ENCODE measurements at places on chromosomes 7 and 10.

DNA sequence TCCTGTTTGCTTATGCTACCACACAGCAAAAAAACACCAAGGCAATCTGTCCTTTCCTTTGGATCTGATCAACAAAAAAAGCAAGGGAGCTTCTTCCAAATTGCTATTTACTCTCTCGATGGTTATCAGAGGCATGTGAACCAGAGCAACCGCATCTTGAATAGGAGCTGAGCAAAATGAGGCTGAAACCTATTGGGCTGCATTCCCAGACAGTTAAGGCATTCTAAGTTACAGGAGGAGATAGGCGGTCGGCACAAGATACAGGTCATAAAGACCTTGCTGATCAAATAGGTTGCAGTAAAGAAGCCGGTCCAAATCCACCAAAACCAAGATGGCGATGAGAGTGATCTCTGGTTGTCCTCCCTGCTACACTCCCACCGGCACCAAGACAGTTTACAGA, 76.8 kb upstream of the FRMD4A start:
- no peak for DNase-seq

DNA sequence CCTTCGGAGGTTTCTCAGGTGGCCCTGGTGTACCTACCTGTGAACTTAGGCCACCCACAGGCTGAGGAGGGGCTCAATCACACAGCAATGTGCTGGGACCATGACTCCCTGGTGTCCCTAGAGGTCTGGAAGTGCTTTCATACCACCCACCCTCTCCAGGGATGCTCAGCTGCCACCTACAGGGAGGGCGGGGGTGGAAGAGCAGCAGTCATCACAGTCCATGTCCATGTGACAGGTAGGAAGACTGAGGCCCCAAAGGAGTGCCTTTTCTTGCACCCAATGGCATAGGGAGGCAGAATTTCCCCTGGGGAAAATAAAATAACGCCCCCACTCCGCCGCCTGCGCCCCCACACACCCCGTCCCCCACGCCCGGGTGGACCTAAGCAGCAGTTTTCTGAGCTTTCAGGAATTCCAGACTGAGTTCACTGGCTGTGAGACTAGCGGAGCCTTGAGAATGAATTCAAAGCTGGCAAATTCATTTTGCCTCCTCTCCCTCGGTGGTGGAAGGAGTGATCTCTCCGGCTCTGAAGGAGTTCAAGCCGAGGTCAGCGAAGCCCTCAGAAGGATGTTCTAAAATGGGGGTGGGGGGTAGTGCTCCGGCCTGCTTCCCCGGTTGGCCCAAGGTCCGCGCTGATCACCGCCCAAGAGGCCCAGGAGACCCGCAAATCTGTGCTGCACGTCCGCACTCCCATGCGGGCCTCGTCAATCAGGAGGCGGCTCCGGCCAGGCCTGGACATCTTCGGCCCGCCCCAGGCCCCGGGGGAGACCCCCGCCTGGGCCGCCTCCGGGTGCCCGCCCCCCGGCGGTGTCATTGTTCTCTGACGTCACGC, 2.1 kb upstream of the ZMIZ1 start:
- DNase-seq: no peak

DNA sequence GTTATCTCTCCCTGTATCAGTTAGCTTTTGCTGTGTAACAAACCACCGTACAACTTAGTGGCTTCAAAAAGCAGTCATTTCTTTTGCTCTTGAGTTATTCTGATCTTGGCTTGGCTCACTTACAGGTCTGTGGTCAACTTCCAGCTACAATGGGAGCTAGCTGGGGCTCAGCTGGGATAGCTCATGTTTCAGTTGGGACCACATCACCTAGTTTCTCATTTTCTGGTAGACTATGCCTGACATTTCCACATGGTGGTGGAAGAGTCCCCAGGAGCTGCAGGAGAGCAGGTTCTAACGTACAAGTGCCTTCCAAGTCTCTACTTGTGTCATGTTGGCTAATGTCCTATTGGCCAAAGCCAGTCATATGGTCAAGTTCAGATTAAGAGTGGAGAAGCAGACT, 25.8 kb upstream of the PIP4K2A start:
- DNase-seq: no peak

- DNase-seq: peak; percentile 73
Measured at GRCh38 chr7:39592586-39592985, 26.4 kb downstream of the YAE1 start.

DNA sequence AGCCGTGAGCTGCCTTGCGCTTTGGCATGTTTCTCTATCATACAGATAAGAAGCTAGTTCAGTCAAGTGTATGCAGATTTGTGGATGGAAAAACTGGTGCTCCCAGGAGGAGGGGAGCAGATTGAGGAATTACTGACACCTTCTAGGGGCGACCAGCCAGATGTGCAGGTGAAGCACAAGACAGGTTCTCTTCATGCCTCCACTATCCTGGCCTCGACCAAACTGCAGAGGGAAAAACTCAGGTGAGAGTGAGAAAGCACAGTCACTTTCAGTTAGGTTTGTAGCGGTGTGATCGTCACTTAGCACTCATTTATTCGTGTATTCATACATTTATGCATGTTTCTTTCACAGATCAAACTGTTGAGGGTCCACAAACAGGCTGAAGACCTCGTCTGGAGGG, 600 bp upstream of the DBNL start:
- no peak for DNase-seq

- no peak for DNase-seq
Measured at GRCh38 chr7:24754906-24755506, 2.3 kb downstream of the GSDME start.

GRCh38 chr7:155794196-155794595, 18.1 kb downstream of the SHH start:
- no peak for DNase-seq

GRCh38 chr10:24887855-24888231, 64.6 kb downstream of the PRTFDC1 start:
- DNase-seq: no peak

DNA sequence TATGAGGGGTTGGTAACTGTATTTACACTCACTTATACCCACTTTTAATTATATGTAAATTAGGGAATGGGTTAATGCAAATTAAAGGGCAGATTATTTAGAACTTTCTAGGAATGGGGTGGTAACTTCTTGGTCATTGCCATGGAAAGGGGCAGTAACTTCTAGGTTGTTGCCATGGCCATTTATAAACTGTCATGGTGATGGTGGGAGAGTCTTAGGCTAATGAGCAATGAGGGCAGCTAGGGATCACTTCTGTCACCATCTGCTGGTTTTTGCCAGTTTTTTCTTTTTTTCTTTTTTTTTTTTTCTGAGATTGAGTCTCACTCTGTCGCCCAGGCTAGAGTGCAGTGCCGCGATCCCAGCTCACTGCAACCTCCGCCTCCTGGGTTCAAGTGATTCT, 33.1 kb downstream of the NAPEPLD start:
- no peak for DNase-seq

DNA sequence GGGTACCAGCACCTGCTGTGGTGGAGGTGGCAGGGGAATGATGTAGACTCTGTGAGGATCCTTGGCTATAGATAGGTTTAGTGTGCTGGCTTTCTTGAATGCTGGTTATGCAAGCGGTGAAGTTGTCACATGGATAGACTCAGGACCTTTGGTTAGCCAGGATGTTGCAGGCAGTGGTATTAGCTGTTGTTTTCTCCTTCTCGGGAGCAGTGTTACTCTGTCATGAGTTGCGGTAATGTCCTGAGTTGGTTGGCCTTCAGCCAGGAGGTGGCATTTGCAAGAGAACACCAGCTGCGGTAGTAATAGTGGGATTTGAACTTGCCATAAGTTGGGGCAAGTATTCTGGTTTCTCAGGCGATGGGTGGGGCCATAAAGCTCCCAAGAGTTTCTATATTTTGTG, 10.8 kb downstream of the AGK start:
- DNase-seq: no peak

GRCh38 chr10:119090026-119090795, 9.6 kb upstream of the EIF3A start:
- no peak for DNase-seq

DNA sequence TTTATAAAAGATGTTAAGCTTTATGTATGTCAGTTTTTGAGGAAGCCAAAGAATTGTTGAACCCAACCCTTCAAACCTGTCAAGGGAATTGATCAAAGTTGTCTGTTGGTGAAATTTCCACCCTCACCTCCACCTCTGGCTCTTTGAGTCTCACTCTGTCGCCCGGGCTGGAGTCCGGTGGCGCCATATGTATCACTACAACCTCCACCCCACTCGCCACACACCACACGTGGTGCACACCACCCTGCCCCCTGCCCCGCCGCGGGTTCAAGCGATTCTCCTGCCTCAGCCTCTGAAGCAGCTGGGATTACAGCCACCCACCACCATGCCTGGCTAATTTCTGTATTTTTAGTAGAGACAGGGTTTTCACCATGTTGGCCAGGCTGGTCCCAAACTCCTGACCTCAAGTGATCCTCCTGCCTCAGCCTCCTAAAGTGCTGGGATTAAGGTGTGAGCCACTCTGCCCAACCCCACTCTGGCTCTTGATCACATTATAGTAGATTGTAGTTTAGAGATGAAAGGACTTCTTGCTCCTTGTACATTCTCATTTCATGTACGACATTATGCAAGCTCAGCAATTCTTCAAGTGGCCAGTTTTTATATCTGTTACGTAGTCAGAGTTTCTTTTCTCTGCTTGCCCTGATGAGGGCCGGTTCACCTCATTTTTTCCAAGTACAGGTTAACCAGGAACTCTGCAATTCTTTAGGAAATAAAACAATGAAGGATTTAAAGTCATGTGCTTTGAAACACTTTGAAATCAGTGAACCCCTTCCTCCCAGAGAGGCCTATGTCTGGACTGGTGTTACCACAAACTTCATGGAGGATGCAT, 7.0 kb downstream of the BAMBI start:
- DNase-seq: no peak

GRCh38 chr7:33639552-33640197, 265.7 kb upstream of the BMPER start:
- DNase-seq: peak; percentile 53

- DNase-seq: no peak
Measured at GRCh38 chr7:80458822-80459725, 52.8 kb downstream of the GNAT3 start.

GRCh38 chr7:36032361-36032818, 120.7 kb upstream of the EEPD1 start:
- DNase-seq: peak; percentile 28

- no peak for DNase-seq
Measured at GRCh38 chr7:28479507-28479947, 67.2 kb downstream of the CREB5 start.
